ENCODE measurements at places on chromosomes 13 and 19. TPM values are rescaled to one million over a fixed set of nuclear protein-coding genes. Genes with fewer than 3 reads are reported as not detected.

DNA sequence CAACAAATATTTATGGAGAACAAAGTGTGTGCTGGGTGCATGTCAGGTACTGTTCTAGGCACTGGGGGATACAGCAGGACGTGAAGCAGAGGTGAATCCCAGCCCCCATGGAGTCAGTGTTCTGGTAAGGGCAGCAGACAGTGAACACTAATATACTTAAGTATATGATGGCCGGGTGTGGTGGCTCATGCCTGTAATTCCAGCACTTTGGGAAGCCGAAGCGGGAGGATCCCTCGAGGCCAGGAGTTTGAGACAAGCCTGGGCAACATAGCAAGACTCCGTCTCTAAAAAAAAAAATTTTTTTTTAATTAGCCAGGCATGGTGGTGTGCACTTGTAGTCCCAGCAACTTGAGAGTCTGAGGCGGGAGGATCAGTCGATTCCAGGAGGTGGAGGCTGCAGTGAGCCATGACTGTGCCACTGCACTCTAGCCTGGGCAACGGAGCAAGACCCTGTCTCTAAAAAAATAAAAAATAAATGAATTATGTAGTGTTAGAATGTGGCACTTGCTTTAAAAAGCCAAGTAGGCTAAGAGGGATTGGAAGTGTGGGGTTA lies 22.6 kb downstream of the CHST8 start:
- DNase-seq, result no peak

DNA sequence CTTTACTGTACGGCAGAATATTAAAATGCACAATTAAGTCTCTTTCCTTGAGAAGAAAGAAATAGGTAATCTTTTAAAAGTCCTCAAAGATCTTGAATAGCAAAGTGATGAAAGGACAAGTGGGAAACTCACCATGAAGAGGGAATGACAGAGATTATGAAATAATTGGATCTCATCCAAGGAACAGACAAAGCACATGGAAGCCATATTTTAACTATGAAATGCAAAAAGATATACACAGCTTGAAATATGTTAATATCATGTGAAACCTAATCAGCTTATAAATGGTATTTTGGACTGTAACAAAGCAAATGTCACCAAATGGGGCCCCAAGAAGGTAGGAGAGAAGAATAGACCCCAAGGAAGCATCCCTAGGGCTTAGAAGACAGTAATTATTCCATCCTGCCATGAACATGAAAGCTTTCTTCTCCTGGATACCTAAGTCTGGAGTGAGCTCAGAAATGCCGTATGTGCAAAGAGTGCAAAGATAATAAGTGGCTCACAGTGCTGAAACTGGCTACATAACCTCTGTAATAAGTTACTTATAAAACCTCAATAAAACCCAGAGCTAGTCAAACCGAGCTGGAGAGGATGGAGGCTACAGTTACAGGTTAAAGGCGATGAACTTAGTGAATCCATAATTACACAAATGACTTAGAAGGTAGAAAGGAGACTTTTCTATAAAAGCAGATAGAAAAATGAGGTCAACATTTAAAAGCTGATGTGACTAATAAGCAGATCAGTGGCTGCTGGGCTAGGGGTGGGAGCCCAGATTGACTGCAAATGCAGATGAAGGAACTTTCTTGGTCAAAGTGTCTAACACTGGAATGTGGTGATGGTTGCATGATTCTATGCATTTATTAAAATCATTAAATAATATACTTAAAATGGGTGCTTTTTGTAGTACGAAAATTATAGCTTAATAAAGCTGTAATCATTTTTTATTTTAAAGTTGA lies 34.4 kb downstream of the DCLK1 start:
- no peak for DNase-seq

DNA sequence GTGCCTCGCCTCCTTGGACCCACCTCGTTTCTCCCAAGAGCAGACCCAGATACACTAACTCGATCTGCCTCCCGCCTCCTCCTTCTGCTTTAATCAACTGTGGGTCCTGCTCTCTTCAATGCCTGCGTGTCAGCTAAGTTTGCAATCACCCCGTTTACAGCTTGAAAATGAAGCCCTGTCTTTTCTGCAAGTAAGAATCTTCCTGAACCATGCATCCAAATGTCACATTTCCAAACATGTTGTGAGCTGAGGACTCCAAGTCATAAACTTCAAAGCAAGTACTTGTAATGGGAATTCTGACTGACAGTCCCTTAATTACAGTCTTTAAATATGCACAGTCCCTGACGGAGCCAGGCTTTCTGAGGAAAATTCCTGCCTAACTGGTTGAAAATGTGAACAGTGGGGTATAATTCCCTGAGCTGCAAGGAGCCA lies 154.9 kb upstream of the UQCRFS1 start:
- no peak for DNase-seq

GRCh38 chr13:32837307-32837972 lies 178.8 kb upstream of the KL start:
- DNase-seq, result no peak

DNA sequence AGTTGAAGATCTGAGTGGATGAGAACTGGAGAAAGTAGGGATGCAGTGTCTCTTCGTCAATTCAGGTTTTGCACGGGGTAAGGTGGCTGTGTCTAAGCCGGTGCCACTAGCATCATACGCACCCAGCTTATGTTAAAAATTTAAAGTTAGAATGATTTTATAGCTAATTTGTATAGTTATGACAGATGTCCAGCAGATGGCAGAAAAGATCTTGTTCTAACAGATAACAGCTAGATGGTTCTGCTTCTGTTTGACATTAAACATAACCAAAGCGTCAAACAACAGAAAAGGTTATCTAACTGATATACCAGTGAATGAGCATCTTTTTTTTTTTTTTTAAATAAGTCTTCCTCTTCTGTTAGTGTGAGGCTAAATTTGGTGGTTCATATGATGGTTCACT lies 18.8 kb upstream of the EDDM13 start:
- no peak for DNase-seq

GRCh38 chr19:5434351-5434917 lies 20.8 kb upstream of the ZNRF4 start:
- DNase-seq, result peak; percentile 18

DNA sequence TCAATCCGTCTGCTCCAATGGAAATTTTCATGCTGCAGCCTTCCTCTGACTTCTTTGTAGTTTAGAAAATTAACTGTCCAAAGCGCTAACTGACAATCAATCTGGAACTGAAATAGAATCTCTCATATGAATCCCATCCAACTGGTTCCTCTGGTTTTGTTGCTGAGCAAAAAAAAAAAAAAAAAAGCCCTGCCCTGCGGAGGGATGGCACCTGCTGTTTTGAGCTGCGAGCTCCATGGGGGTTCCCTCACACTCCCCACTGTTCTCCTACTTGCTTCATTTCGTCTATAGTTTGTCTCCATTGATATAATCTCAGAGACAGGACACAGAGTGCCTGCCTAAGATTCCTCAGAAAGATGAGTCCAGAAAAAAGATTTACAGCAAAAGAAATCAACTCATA lies 33.4 kb downstream of the FAAP24 start:
- no peak for DNase-seq

DNA sequence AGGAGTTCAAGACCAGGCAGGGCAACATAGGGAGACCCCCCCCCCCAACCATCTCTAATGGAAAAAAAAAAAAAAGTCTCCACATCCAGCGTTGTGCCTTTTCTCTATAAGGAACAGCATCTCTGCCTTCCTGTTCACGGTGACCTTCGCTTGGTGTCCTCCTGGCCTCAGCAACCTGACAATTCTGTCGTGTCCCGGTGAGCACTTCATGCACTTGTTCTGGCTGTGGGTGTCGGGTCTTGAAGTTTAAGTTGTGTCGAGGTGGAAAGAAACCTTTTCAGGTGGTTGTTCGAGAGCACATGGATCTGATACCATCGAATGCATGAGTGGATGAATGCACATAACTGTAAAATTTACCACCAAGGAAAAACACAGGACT lies 594 bp downstream of the ZNF559 start:
- no peak for DNase-seq

- DNase-seq, result no peak
Observed at GRCh38 chr13:73000027-73000674, 58.7 kb upstream of the KLF5 start.

GRCh38 chr13:43516401-43516833 lies 270.4 kb downstream of the ENOX1 start:
- no peak for DNase-seq

DNA sequence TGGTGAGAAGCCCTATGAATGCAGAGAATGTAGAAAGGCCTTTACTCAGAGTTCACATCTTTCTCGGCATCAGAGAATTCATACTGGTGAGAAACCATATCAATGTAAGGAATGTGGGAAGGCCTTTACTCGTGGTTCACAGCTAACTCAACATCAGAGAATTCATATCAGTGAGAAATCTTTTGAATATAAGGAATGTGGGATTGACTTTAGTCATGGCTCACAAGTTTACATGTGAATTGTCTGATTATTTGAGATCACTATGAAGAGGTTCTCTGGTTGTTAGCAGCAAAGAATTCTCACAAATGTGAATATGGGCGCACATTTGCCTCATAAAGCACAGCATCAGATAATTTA lies 43.7 kb downstream of the ZNF585A start:
- no peak for DNase-seq

- DNase-seq, result no peak
Observed at GRCh38 chr13:41766439-41766838, 194.5 kb downstream of the VWA8 start.

GRCh38 chr13:114330086-114330485 lies 15.8 kb downstream of the CHAMP1 start:
- DNase-seq, result no peak

GRCh38 chr19:30861919-30862318 lies 487.3 kb downstream of the TSHZ3 start:
- no peak for DNase-seq

DNA sequence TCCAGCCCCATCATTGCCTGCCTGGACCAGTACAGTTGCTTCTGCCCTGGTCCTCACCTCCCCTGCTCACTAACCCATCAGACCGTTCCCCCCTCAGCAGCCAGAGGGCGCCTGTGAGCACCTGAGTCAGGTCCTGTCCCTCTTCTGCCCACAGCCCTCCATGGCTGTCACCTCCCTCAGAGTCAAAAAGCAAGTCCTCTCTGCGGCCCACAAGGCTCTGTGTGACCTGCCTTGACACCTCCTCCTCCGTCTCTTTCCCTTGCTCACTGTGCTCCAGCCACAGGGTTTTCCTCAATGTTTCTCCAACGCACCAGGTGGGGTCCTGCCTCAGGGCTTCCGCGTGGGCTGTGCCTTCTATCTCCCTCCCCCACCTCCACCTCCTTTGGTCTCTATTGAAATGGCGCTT lies 29.4 kb upstream of the PTPRS start:
- DNase-seq, result peak; percentile 24

- no peak for DNase-seq
Observed at GRCh38 chr19:48405850-48406249, 12.4 kb downstream of the GRIN2D start.

GRCh38 chr19:54521860-54522513 lies 19.4 kb downstream of the LAIR2 start:
- no peak for DNase-seq

DNA sequence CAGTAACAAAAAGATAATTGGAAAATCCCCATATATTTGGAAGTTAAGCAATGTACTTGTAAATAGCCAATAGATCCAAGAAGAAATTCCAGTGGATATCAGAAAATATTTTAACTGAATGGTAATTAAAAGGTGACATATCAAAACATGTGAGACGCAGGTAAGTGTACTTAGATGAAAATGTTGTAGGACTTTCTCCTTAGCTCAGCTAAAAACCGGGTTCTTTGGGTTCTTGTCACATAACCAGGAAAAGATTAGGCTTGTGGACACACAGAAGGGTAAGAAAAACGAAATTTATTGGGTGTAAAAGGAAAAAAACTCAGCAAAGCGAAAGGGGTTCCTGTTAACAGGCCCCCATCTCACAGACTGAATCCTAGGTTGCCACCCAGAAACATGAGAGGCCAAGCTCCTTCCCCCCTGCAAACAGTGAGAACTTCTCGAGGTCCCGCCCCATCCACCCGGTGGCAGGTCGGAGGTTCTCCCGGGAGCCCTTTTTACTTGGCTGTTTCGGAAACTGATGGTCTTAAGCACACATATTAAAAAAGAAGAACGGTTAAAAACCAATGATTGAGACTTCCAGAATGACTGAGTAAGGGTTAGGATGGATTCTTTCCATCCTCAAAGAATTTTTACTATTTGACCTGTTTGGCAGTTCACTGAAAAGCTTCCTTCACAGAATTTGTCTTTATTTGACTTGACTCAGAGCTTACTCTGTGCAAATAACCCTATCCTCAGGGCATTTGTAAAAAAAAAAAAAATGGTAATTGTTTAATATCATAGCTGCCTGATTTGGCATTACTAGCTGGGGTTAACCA lies 3.1 kb upstream of the CCDC70 start:
- DNase-seq, result no peak

GRCh38 chr13:50077431-50077830 lies 62.2 kb downstream of the KCNRG start:
- no peak for DNase-seq

DNA sequence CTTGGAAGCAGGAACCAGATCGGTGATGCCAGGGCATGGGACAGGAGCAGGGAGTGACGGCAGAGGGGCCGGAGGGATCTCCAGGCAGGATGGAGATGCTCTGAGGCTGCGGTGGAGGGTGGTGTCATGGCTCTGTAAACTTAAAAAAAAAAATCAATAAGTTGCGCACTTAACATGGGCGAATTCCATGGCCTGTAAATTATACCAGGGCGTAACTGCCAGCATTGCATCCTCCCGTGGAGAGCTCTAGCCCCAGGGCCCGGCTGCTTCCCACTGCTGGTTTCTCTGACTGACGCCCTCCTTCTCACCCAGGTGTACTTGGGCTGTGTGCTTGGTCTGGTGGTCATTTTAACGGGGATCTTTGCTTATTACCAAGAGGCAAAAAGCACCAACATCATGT lies 8.7 kb downstream of the ATP12A start:
- no peak for DNase-seq

- no peak for DNase-seq
Observed at GRCh38 chr13:55783841-55784240, 1356.9 kb upstream of the PRR20A start.

GRCh38 chr19:22052644-22053013 lies 345 bp downstream of the ZNF257 start:
- no peak for DNase-seq

- peak; percentile 56 for DNase-seq
Observed at GRCh38 chr19:679418-680286, 3.5 kb downstream of the FSTL3 start.

DNA sequence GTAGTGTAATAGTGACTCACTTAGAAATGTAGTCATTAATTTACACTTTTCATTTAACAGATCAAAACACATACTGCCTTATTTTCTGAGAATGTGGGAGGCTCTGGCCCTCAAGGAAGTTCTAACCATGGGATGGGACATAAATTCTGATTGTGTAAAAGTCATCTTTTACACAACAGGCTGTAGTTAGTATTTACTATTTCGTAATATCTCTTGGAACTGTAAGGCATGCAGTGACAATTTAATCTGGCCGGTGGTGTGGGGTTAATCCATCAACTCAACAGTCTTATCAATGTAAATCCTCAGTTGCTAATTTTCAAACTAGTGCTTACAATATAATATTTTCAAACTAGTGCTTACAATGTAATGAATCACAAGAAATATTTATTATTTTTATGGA lies 1599.2 kb downstream of the EFNB2 start:
- DNase-seq, result no peak

ZNF444 gene
- 36.1 TPM for total RNA-seq

CILP2 gene
- total RNA-seq, result 0.03 TPM

ZNF224 gene
- total RNA-seq, result 2.4 TPM

OR7A5 gene
- not detected for total RNA-seq

ZNF208 gene
- total RNA-seq, result not detected

SH2D3A gene
- total RNA-seq, result not detected

CGB2 gene
- not detected for total RNA-seq

VASP gene
- total RNA-seq, result 115 TPM

PRR19 gene
- 2.5 TPM for total RNA-seq

PLK5 gene
- total RNA-seq, result not detected

FXYD7 gene
- total RNA-seq, result not detected

PINLYP gene
- total RNA-seq, result not detected
